Right ventricle myocardium inferior (tissue), 1 donor: ENCODE measurements at places on chromosomes 4 and X.

- no peak for DNase-seq
Measured at GRCh38 chr4:16790508-16790907, 107.9 kb downstream of the LDB2 start.

GRCh38 chrX:151081016-151081415 lies 95.4 kb upstream of the GPR50 start:
- no peak for DNase-seq

DNA sequence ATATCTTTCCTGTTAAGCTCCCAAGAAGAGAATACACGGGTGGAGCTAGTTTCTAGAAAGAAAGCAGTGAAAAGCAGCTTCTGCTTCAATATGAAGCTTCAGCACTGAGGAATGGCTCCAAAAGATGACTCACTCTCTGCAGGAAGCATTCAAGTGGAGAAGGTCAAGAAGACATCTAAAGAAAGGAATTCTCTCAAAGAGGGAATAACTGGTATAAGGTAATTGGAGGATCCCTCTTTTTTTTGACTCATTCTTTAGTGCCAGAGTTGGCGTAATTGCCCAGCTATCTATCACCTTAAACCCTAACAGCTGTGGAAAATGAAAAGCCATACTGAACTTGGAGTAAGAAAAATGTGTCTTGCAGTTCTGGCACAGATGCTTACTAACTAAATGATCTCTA lies 3.5 kb downstream of the EDA2R start:
- DNase-seq, result no peak

DNA sequence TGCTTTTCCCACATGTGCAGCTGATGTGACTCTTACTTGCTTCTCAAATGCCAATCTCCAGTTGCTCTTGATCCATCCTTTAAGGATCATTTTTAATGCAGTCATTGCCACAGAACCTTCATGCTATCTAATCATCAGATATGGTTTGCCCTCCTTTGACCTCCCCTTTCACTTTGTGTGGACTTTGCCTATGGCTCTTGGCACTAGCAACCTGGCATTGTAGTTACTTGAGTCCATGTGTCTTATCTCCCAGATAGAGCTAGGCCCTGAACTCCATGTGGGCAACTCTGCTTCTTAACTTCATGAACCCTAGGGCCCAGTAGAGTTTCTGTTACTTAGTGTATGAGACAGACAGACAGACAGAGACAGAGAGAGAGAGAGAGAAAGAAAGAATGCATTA lies 41.6 kb downstream of the MTM1 start:
- no peak for DNase-seq
